ENCODE measurements at places on chromosomes 11 and 22.

DNA sequence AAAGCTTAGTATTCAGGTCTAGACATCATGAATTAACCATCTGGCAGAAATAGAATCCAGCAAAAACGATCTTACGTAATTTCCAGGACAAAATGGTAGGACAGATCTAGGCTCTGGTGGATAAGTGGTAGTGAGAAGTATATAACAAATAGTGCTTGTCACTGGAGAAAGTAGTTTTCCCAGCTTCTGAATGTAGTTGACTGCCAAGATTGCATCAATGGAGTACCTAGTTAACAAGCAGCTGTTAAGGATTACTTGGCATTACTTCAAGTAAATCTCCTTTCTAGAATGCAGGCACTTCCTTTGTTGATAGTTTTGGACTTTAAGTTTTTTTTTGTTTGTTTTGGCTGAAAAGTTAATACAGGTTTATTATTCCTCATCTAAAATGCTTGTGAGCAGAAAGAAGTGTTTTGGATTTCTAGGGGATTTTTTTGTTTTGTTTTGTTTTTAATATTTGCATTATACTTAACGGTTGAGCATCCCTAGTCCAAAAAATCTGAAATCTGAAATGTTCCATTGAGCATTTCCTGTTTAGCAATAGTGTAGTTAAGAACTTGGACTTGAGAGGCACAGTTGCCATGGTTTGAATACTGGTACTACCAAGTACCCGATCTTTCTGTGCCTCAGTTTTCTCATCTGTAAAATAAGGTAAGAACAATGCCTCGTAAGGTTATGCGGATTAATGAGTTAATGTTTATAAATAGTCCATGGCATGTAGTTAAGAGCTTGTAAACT is 20.3 kb downstream of the FAM118B start:
- DNase-seq: no peak

GRCh38 chr22:48900327-48900597 is 927.4 kb downstream of the BRD1 start:
- DNase-seq: no peak

DNA sequence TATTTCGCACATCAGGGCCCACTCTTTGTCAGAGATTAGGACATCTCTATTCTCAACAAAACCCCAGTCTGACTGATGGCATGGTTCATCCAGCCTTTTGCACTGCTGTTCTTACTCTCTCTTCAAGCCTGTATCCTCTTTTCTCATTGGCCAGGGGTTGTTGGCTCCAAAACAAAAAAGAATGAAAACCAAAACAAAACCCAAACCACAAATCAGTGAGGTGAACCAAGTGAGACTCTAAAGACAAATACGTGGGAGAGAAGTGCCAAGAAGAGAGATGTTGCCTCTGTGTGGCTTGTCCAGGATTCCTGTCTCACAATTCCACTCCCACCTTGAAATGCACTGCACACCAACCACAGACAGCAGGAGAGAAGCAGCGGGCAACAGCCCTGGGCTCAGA is 278.9 kb upstream of the NARS2 start:
- DNase-seq: no peak

- DNase-seq: no peak
Observed at GRCh38 chr22:44220727-44221680, 40.3 kb downstream of the PARVG start.

GRCh38 chr11:113818426-113818825 is 38.8 kb downstream of the CLDN25 start:
- no peak for DNase-seq

GRCh38 chr22:40552070-40552469 is 84.4 kb downstream of the MRTFA start:
- no peak for DNase-seq

GRCh38 chr11:117220568-117220967 is 11.3 kb downstream of the PCSK7 start:
- DNase-seq: no peak

GRCh38 chr11:32953700-32954099 is 61.1 kb downstream of the QSER1 start:
- DNase-seq: no peak

DNA sequence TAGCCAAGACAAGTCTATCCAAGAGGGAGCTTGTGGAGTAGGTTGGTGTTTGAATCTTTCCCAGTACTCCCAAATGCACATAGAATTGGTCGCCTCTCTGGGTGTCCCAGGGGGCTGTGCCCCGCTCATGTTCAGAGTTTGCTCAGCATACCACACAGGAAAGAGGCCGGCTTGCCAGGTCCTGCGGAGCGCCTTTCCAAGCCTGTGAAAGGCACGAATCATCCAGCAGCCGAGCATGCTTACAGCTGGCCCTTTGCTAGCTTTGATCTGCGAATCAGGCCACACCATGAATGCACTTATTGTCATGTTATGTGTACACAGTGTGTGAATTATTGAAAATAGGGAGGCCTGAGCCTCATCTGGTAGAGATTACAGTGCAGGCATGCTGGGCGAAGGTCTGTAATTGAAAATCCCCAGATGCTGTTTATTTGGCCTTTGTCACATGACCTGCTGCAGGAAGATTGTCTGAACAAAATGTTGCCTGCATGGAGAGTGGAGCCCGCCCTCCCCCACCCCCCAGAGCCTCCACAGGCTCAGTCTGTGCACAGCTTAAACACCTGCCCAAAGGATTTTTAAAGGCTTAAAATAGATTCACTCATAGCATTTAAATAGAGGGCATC is 163.3 kb upstream of the RASSF10 start:
- no peak for DNase-seq

- no peak for DNase-seq
Observed at GRCh38 chr11:13952221-13952620, 10.3 kb upstream of the SPON1 start.

- no peak for DNase-seq
Observed at GRCh38 chr11:765025-765801, 12.1 kb downstream of the GATD1 start.

GRCh38 chr22:19761725-19762567 is 1.4 kb downstream of the TBX1 start:
- DNase-seq: no peak

DNA sequence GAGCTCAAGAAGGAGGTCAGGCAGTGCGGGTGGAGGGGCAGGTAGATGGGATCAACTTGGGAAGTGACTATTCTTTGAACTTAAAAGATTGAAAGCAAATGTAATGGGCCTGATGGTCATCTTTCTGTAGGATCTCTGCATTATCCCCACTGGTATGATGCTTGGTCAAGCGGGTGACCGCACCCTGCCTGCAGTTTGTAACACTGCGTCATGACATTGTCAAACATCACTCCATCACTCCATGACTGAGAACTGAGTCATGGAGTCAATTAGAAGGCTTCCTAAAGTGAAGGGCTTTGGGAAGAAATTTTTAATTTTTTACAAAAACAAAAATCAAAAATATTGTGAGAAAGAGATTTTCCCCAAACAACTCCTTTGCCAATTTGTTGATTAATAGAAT is 62.4 kb upstream of the BMAL1 start:
- no peak for DNase-seq

DNA sequence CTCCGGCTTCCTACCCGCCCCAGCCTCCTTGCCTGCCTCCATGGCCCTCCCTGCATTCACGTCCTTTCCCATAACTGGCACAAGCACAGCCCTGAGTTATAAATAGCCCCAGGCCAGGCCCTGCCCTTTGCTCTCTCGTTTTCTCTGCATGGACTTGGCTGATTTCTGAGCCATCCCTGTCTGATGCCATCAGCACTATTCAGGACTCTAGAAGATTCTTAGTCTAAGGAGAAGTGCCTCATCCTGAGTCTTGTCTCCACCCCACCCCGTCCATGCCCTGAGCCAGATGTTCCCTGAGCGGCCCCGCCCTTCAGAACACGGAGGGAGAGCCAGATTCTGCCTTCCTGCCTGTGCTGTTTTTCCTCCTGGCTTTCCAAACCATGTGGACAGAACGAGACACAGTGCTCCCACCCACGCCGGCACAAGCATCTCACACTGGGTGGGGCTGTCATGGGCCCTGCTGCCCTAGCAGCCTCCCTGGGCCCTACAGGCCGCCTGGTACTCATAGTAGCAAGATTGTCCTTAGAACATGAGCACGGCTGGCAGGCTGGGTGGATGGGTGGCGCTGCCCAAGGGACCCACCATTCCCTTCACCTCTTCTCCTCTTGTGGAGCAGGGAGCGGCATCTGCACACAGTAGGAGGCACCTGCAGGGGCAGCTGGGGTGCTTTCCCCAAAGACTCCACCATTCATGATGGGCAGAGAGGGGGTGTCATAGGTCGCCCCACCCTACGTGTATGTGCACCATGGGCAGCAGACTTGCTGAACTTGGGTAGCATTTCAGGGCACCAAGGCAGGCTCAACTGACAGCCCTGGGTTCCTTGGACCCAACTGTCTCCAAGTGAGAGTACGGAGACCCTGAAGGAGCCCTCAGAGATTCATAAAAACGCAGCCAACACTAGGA is 76.9 kb downstream of the BCR start:
- no peak for DNase-seq

GRCh38 chr11:132620423-132620822 is 911.9 kb downstream of the OPCML start:
- DNase-seq: no peak

DNA sequence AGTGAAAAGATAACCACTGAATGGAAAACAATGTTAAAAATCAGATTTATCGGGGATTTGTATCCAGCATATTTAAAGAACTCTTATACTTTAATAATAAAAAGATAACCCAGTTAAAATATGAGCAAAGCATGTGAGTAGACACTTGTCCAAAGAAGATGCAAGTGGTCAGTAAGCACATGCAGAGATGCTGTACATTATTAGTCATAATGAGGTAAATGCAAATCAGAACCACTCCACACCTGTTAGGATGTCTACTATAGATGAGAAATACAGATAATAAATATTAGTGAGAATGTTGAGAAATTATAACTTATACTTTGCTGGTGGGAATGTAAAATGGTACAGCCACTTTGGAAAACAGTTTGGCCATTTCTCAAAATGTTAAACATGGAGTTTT is 28.0 kb downstream of the QSER1 start:
- no peak for DNase-seq

- DNase-seq: no peak
Observed at GRCh38 chr11:79353706-79354105, 87.1 kb downstream of the TENM4 start.
